ENCODE measurements at places on chromosomes 1 and 21.

DNA sequence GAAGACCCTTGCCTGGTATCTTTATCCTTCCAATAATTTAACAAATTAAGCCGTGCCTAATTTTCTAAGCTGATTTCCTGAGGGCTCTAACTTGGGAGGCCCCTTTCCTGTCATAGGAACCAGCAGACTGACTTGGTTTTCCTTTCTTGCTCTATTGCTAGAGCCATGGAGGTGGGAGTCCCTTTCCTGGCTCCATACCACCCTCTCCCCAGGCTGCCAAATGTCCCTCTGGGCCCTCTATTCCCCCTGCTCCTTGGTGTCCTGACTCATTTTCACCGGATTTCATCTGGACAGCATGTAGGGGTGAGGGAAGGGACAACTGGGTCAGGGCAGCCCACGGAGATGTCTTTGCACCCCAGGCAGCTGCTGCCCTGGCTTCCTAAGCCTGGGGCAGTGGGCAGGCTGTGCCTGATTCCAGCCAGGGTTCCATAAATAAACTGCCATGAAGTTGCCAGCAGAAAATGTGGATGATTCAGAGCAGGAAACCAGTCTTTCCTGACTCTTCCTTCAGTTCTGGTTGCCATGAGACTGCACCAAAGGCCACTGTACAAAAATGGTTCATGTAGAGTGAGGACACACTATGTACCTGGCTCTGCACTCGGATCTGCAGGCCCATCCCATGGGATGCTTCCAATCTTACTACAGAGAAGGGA is 38.0 kb upstream of the SERBP1 start:
- DNase-seq: peak; percentile 76

DNA sequence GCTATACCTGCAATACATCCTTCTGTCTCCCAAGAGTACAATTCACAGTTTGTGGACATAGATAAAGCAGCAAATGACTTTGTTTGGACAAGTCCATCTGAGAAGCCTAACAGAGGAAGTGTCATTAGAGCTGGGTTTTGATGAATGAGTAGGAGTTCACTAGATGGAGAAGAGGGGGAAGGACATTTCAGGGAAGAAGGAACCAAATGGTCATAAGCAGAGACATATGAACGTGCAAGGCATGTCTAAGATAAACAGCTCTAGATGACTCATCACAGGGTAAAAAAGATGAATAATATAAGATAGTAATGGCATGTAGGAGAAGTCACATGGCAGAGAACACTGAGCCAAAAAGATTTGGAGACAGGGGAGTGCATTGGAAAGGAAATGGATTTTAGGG is 54.5 kb downstream of the HMGB4 start:
- DNase-seq: peak; percentile 17

GRCh38 chr1:215958841-215959240 is 391.7 kb downstream of the KCTD3 start:
- peak; percentile 34 for DNase-seq

- no peak for DNase-seq
These were observed 47.8 kb upstream of the ARHGAP29 start for GRCh38 chr1:94285031-94285654.

DNA sequence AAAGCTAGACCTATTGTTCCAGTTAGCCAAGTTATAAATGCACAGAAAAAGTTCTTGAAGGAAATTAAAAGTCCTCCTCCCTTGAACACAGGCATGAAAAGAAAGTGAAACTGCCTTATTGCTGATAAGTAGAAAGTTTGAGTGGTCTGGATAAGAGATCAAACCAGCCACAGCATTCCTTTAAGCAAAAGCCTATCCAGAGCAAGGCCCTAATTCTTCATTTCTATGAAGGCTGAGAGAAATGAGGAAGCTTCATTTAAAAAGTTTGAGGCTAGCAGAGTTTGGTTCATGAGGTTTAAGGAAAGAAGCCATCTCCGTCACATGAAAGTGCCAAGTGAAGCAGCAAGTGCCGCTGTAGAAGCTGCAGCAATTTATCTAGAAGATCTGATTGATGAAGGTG is 2.7 kb upstream of the SSX2IP start:
- no peak for DNase-seq

DNA sequence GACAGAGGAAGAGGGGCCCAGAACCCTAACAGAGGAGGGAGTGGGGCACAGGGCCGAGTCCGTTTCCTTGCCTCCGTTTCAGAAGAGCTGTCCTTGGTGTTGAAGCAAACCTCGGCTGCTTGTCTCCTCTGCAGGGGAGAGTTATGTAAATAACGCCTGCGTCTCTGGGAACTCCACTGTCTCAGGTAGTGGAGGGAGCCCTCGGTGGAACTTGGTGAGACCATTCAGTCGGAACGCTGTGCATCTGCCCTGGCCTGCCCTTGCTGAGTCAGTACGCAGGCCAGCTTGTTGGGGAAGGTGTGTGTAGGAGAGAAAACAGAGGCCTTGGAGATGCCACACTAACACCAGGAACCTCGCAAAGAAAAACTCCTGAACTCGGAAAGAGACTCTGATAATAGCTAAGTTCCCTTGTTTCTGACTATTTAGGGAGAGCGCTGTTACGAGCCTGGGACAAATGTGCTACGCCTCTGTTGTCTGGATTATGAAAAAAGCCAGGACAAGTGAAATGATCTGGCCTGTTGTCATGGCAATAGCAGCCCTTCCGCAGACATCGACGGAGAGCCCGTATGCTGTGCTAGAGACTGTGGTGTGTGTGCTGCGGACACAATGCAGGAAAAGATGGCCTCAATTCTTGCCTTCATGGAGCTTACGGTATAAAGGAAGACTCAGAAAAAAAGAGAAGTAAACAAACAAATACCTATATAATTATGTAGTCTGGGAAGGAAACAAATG is 94.6 kb upstream of the AKT3 start:
- DNase-seq: no peak

DNA sequence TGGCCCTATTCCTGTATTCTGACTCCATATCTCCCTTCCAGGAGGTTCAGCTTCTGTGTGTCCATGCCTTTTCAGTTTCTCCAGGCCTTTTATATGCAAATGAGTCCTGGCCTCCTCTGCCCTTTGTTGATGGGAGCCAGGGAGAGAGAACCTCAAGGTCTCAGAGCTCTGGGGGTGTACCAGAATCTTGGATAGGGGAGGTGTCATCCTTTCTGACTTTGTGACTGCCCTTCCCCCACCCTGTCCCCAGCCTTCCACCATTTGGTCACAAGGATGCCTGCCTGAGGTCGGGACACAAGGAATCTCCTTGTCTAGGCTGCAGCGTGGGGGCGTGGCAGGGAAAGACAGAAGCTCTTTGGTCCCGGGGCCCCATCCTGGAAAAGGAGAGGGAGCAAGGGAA is 18.6 kb downstream of the LURAP1 start:
- DNase-seq: no peak

- DNase-seq: peak; percentile 19
These were observed 1.6 kb upstream of the KDF1 start for GRCh38 chr1:26961826-26962225.

GRCh38 chr1:149915429-149916192 is 2.0 kb downstream of the SV2A start:
- DNase-seq: no peak

GRCh38 chr1:3365523-3366125 is 88.8 kb upstream of the ARHGEF16 start:
- DNase-seq: no peak

DNA sequence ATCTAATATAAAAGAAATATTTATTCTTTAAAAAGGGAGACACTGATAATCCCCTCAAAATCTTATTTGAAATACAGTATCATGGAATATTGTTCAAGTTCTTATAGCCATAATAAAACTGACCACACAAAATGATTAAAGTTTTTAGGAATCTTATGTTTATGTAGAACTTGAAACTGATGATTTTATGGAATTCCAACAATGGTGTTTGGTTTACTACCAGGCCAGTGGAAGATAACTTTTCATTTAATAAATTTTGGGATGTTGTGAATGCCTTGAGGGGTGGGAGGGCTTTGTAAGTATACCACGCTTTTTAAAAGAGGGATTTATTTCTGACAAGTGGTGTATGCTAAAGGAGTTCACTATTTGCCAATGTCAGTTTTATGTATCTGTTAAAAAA is 87.7 kb downstream of the RAB3GAP2 start:
- DNase-seq: no peak

DNA sequence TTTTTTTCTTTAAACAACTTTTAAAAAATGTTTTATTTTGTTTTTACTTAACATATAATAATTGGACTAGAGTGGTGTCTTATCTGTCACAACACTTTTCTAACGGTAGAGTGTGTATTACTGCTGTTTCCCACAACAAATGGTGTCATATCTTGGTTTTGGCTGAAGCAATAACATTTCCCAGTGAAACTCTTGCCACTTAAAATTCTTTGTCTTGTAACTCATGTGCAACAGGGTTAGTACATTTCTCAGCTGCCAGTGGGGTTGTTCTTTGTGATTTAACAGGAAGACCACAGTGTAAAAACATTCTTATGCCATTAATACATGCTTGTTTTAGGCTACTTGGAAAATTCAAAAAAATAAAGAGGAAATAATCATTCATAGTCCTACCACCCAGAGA is 43.5 kb downstream of the ALPL start:
- DNase-seq: peak; percentile 62

DNA sequence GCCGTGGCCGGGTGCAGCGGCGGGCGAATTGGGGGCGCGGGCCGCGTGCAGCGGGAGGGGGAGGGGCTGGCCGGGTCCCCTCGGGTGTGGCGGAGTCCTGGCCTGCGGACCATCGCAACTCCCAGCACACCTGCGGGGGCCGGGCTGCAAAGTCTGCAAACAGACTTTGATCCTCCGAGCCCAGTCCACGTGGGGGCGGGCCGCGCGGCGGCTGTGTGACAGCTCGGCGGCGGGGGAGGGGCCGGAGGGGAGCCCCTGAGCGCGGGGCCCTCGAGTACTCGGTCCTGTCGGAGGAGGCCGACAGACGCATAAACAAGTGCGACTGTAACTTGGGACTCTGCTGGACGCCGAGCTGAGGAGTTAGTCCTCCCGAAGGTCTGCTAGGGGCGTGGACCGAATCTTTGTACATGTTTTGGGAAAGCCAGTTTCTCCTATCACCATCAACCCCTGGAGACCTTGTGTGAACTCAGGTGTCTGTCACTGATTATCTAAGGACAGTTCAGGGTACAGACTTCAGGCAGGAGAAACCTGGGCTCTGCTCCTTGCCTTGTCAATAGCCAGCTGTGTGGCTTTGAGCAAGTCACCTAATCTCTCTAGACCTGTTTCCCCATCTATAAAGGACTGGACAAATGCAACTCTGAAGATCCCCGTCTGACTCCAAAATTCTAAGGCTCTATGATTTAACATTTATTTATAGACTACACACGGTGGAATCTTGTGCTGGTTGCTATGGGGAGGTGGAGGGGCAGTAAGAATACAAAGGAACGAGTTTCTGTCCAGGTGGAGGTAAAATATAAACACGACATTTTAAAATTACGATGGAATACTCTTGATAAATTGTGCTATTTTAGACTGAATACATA is 710 bp upstream of the SLC30A1 start:
- DNase-seq: peak; percentile 80

DNA sequence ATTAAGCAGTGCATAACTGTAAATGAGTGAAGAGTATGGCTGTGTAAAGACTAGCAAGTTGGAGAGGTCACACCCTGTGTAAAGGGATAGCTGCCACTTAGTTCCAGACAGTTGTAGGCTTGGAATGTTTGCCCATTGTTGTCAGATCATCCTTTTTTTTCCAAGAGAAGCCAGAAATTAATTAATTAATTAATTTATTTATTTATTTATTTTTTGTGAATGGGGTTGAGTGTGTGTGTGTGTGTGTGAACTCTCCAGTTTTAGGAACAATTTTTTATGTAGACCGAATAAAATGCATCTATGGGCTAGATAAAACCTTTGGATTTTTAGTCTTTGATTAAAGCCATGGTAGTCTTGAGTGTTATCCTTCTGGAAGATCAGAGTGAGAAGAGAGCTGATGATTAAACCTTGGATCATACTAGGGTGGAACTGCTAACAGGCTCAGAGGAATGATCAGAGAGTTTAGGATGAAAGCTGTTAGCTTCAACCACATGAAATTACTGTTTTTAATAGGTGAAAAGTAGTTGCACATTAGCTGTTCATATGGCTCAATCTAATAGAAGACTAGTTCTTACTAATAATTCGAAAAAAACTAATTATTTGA is 58.4 kb downstream of the OSBPL9 start:
- no peak for DNase-seq

DNA sequence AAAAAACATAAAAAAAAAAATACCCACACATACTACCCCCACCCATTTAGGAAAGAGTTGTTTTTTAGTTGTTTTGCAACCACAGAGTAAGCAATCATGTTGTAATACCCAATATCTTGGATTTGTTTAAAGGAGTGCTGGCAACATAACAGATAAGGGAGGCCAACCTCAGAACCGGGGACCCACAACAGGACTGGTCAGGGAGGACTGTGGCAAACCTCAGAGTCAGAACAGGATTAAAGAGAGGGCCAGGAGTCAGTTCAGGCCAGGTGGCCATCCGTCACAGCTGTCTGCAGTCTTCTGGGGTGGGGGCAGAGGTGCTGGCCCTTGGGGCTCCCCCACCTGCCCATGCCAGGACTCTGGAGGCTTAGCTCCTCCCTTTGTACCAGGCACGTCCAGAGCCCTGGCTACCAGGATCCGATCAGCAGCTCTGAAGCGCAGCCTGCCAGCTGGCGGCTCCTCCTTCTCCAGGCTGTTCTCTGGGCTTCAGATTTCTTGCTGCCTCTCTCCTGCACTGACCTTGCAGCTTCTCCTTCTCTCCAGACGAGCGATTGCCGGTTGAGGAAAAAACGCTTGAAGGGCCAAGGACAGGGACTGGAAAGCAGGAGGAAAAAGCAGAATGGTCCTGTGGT is 7.9 kb downstream of the H6PD start:
- DNase-seq: no peak

- DNase-seq: no peak
These were observed 16.0 kb upstream of the SLC2A5 start for GRCh38 chr1:9085306-9085940.

DNA sequence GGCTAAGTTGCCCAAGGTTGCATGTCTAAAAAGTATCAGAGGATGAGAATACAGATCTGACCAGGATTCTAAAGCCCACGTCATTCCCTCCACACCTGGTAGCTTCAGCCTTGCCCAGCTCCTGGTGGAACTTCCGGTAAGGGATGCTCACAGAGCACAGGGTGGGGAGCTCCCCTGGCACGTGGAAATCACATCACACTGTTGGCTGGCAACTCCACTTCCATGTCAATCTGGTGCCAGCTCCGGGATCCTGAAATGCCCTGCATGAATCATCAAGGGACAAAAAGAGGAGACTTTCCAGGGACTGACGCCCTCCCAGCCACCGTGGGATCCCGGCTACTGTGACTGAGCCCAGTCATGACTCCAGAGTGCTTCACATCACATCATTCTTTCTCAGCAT is 12.4 kb upstream of the BCAR3 start:
- DNase-seq: peak; percentile 46
